ENCODE measurements at places on chromosomes 4 and X.

DNA sequence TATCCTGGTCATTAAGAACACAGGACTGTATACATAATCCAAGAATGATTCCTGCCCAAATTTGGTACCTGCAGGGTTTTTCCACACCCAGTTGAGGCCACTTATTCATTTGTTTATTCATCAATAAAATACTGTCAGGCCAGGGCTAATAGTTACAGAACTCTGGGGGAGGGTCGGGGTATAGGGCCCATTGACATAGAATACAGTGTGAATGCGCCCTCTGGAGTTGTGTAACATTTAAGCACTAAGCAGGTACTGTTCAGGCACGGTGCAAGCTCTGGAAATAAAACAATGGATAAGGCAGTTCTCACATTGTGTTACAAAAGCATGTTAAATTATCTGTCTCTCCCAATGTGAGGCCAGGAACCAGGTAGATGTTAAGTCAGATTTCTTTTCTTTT lies 30.8 kb upstream of the LRBA start:
- DNase-seq = no peak

- no peak for DNase-seq
Observed at GRCh38 chr4:2741626-2742025, 14.5 kb downstream of the TNIP2 start.

DNA sequence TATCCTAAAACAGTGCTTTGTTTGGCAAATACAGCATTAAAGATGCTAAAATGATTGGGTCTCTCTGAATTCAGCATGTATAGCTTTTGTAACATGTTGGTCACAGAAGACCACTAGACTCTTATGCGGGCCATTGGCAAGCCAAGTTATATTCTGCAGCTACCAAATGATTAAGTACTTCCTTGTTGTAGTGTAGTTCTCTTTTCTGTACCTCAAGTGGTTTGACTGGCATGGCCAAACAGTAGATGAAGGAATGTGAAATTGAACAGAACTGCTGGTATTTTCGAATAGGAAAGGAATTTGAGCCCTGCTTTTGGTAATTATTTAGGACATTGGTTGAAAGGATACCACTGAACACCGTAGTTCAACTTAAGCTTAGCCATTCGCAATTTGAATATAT lies 193.9 kb upstream of the GPC4 start:
- no peak for DNase-seq

DNA sequence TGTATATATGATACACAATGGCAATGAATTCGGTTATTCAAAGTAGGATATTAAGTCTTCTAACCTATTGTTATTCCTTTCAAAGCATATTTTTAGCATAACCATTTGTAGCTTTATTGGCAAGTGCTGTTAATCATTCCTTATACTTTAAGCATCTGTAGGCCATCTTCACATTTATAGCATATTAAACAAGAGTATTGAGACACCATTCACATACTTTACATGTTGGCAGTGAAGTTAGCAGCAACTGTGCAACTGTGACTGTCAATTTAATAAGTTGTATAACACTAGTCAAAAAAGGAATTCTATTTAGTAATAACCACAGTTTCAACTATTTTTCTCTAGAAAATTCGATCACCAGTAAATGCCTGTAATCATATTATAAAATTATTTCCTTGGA lies 107.3 kb upstream of the MYOZ2 start:
- no peak for DNase-seq

DNA sequence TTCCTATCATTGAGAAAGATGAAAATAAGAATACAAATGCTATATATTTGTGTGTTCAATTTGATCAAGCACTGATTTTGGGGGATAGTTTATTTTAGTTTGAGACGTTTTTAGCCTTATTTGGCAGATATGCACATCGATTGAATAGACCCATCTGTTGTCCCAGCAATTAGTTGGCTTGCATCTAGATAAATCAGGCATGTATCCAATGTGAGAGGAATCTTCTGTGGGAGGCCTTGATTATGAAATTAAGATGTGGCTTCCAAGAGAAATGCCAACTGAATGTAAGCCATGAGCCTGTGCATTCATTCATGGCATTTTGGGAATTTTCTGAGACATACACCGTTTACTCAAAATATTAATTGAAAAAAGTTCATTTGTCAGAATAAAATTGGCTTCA lies 623.1 kb downstream of the TECRL start:
- DNase-seq = no peak

DNA sequence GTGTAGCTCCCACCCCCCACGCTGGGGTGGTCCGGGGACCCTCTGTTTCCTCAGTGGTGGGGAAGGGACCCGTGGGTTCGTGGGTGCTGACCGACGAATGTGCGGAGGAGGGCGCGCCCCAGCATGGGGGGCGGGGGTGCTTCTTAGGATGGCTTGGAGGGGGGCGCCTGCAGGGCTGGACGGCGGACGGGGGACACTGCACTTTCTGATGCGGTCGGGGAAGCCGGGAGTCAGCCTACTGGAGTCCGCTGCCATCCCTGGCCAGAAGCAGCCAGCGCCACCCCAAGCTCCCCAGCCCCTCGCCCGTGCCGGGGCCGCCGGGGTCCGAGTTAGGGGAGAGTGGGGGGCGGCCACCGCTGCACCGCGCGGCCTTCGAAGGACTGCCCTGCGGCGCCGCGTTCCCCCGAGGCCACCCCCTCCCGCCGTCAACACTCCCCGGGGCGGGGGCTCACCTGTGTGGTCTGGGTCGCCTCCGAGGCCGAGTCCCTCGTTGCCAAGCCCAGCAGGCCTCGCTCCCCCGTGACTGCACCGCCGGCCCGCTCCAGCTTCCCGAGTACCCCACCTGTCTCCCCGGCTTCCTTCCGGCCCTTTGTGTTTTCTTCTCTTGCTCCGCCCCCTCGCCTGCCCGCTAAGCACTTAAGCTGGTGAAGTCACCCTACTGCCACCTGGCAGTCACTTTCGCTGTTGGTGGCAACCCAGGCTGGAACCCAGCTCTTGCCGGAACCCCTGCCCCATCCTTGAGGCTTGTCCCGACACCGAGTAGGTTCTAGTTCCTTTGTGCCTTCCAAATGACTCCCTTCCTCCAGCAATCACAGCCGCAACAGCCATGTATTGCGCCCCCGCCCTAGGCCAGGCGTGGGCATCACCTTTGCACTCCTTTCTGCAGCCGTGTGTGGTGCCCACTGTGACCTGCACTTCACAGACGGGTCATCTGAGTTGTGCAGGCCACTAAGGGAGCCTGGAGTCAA lies at the start of gene OCIAD2:
TSS of gene OCIAD2 (minus strand) at position 569 of the 968 bp plus-strand sequence. CDS start 2,225 bp downstream, outside the sequence.
- peak; percentile 83 for DNase-seq

- DNase-seq = peak; percentile 3
Observed at GRCh38 chrX:16445166-16445752, 204.7 kb upstream of the S100G start.

DNA sequence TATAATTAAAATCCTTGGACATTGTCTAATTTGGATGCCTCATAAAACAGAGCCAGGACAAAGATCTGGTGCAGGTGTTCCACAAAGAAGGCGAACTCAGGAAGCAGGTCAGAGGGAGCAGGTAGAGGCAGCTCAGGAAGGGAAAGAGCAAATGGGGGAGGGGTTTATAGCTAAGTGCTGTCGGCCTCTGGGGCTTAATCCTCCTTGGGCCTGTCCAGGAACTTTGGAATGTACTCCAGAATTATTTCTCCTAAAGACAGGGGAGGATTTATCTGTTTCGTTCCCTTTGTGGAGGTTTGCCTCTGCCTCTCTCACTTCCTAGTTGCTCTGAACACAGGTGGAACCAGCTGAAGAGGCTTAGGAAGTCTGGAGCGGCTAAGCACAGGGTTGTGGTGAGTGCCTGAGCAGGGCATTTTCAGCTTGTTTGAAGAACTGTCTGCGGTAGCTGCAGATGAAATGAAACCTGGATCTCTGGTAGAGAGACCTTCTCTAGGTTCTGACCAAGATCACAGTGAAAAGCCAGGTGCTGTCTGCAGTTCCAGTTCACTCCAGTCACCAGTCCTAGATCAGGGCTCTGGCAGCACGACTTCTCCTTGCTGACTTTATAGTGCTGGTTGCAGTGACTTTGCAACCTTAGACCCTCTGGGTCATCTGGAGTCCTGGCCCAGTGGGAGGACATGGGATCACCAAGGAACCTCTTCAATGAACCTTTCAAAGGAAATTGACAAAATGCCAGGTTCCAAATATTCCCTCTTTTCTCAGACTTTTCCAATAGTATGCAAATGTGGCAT lies 519.2 kb downstream of the PCDH10 start:
- DNase-seq = no peak

DNA sequence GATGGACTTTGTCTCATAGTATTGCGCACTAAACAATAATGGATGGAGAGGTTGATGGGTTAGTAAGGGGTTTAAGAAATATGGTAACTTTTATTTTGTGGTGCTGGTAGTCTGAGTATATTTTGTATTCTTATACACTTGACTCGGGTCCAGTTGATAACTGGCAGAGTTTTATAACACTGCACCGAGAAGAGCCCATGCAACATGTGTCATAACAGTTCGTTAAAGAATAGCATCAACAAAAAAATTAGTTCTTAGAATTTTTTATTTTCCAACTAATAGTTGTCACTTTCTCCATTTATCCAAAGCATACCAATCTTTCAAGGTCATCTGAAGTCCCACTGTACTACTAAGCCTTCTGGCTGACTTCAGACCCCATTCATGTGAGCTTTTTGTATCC lies 175.1 kb downstream of the SOWAHB start:
- DNase-seq = no peak

DNA sequence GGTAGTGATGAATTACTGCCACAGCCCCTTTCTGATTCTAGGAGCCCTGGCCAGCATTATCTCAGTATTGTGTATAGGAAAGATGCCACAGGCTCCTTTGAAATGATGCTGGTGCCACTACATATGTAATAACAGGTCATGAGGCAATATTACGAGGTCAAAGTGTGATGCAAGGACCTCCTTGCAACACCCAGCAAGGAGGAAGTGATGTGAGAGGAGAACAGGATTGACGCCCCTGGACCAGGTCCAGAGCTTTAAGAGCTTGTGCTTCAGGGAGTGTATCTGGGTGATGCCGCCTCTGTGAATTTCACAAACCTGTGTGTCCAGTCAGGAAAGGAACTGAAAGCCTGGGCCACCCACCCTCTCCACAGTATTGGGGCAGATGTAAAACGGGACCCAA lies 261.8 kb downstream of the MID1IP1 start:
- no peak for DNase-seq

GRCh38 chrX:15384304-15384703 lies at the start of gene VEGFD:
VEGFD (minus strand) TSS chrX:15384413; CDS start chrX:15383946, 467 bp downstream.
- DNase-seq = no peak

GRCh38 chr4:89535251-89535650 lies 227.7 kb upstream of the GPRIN3 start:
- no peak for DNase-seq

DNA sequence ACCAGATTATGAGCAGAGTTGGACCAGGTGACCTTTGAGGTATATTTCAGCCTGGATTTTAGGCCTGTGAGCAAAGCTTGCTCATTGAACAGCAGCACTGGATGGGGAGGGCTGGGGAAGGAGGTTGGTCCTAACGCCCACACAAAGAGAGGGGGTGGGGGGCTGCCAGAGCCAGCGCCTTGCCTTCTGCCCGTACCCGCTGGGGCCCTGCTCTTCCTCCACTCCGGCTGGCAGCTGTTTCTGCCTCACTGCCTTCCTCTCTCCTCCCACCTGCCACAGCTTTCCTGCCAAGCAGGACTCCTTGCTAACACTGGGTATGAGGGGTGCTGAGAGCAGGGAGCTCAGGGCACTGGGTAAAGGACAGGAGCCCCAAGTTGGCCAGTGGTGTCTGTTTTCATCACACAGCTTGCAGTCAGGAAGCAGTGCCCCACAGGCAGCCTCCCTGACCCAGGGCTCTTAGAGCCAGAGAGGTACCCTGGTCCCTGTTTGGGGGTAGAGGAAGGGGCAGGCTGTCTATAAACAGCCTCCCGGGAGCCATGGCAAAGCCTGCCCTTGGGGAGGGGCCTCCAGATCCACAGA lies 6.1 kb downstream of the NALF2 start:
- DNase-seq = no peak

DNA sequence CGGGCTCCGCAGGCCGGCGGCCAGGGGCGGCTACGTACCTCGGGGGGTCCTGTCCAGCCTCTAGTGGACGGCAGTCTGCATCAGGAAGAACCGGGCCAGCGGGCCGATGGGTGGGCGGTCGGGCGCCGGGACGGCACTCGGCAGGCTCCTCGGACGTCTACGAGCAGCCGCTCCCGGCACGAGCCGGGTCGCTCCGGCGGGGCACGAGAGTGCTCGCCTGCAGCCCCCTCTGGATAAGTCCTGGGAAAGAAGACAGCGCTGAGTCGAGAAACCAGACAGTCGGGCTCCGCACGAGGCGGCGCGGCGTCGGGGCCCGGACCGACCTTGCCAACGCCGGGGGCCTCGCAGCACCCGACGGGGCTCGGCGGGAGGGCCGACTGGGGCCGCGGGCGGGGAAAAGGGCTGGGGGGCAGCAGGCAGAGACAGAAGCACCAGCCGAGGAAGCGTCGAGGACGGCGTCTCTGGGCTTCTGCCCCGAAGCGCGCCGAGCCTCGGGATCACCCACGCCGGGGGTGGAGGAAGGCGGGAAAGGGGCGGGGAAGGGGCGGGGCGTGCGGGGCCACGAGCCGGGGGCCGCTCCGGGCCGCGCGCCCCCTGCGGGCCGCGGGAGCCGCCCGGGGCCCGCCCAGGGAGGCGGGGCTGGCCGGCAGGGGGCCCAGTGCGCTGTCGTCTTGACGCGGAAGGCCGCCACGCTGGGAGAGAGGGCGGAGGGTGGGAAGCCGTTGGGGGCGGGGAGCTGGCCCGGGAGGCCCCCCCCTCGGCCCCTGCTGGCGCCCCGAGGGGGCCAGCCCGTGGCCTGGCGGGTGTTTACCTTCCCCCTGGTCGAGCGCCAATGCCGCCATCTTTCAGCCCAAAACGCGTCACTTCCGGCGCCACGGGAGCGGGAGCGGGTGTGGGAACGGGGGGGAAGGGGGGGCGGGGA lies 1.9 kb downstream of the KLHL15 start:
- peak; percentile 69 for DNase-seq

GRCh38 chrX:26208012-26208411 lies 8.0 kb upstream of the MAGEB5 start:
- no peak for DNase-seq

All from activated effector memory CD4-positive, alpha-beta T cell treated with Interleukin-2 at 50 U/mL for 16 hours (primary cell).